Activated effector memory CD4-positive, alpha-beta T cell treated with anti-CD3 and anti-CD28 coated beads, Interleukin-2, amount 50 U/mL, for 16 hours (primary cell): ENCODE measurements at places on chromosomes 2 and 18.

DNA sequence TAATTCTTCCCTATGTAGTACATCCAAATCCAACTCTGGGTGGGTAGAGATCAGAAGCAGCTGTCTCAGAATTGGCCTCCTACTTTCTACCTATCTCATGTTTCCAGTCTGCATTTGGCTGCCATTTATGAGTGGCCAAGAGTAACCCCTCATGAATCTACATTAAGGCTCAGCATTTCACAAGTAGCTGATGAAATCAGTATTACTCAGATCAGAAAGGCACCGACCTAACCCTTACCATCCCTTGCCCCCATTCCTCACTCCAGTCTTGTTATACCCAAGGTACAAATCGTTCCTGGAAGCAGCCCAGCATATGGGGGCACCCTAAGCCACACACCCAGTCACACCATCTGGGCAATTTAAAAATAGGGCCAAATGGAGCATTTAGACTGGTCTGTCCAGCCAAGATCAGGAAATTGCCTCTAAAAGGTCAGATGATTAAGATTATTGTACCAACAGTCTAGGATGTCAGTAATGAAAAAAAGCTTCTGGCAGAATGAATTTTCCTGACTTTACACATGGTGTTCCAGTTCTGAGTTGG, 37.1 kb downstream of the CD28 start:
- no peak for DNase-seq

GRCh38 chr18:72935744-72936143, 68.0 kb upstream of the NETO1 start:
- no peak for DNase-seq

- DNase-seq, result no peak
Measured at GRCh38 chr2:68356599-68357239, 8.4 kb upstream of the PLEK start.

DNA sequence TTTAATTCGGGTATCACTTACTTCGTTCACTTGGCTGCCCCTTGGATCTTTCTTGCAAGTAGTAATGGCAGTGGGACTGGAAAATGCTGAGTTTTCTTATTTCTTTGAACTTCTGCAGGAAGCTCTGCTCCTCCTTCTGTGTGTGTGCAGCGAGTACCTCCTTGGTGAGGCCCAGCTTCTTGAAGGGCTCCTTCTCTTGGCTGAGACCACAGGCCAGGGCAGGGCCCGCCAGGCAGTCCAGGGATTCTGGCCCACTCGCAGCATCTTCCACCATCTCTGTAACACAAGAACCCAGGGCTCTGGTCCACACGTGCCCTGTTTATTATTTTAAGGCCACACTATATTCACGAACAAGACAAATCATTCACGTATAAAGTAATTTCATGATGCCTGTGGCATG, 15.8 kb upstream of the HES6 start:
- no peak for DNase-seq

- DNase-seq, result no peak
Measured at GRCh38 chr2:100852999-100853908, 33.3 kb downstream of the NPAS2 start.

DNA sequence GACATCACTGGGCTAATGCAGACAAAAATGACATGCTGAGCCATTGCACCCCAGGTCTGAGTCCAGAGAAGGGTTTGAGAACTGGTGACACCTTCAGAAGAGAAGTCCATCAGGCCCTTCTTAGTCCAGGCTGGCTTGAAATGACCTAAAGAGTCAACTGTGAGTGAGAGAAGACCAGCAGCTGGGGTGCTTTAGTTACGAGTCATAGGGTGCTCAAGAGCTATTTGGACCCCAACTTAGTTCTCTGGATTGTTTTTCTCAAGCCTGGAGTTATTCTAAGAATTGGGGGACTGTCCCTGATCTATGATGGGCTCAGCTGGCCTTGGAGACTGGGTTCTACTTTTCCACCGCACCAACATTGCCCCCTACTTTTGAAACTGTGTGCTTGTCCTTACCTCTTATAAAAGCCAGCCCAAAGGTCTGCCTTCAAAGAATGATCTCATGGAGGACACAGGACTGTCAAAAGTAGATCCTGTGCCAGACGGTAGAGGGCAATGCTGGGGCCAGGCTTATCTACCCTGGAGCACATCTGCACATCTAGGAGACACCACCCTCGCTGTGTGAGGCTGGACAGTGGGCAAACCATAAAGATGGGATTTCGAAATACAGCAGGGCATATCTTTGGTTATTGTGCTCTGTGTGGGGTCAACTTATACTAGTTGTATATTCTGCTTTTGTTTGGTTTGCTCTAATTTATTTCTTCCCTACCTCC, 333.0 kb upstream of the SLC14A2 start:
- DNase-seq, result no peak

GRCh38 chr2:55721596-55722215, 28.1 kb upstream of the PNPT1 start:
- no peak for DNase-seq

GRCh38 chr2:44097322-44097907, 71.3 kb upstream of the PPM1B start:
- no peak for DNase-seq
